Calu3 (cell line): ENCODE measurements at places on chromosomes 7 and 10. TPM values are rescaled to one million over a fixed set of nuclear protein-coding genes. Genes with fewer than 3 reads are reported as not detected.
A peak's percentile ranks its signal among the peaks of the same experiment; 100 is the strongest.

Gene IKZF1
- 0.24 and 0.28 TPM in 2 replicates for total RNA-seq

DNA sequence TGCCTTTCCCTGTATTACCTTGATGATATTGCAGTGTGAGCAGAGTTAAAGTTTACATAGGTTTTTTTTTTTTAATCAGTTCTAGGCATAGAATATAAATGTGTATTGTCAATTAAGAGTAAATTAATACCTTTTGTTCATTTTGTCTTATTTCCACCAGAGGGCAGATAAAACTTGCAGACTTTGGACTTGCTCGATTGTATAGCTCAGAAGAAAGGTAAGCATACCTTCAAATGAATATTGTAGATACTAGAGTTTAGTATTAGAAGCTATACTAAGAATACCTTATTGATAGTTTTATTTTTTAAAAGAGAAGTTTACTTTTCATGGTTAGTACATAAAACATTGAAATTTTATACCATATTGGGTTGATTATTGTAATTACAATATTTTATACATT is 86.8 kb downstream of the MPLKIP start:
- no peaks in the 10 kb centered on the region for H3K27me3 ChIP-seq
- no peak for DNase-seq
- H3K4me1 ChIP-seq = no peaks in the 10 kb centered on the region
- H3K27ac ChIP-seq = no peak overlapping the region

Gene OPN4
- not detected in 2 replicates for total RNA-seq

- DNase-seq = no peak
- no peak overlapping the region for H3K4me3 ChIP-seq
- no peak overlapping the region for H3K27ac ChIP-seq
- peaks cover 48% of the 10 kb centered on the region for H3K27me3 ChIP-seq
Measured at GRCh38 chr10:104367904-104368303, 14.3 kb downstream of the CFAP58 start.

Gene VSIR
- 30.1 and 46.1 TPM in 2 replicates for total RNA-seq

- H3K4me3 ChIP-seq = no peak overlapping the region
- H3K27me3 ChIP-seq = no peaks in the 10 kb centered on the region
- no peak for DNase-seq
- no peaks in the 10 kb centered on the region for H3K4me1 ChIP-seq
Measured at GRCh38 chr7:11668727-11669126, 163.3 kb downstream of the THSD7A start.

- no peaks in the 10 kb centered on the region for H3K4me1 ChIP-seq
- DNase-seq = peak; percentile 92
- H3K4me3 ChIP-seq = peak within 1 kb of the TSS; percentile 85
Measured at GRCh38 chr7:83162402-83163256, at the start of gene PCLO. Gene PCLO (minus strand): TSS chr7:83162884. CDS start chr7:83162592, 292 bp downstream.

GRCh38 chr7:106369816-106370215 is 85.0 kb upstream of the NAMPT start:
- no peaks in the 10 kb centered on the region for H3K27me3 ChIP-seq
- H3K4me3 ChIP-seq = no peak overlapping the region
- DNase-seq = no peak
- H3K27ac ChIP-seq = no peak overlapping the region
- peaks cover 10% of the 10 kb centered on the region for H3K36me3 ChIP-seq

DNA sequence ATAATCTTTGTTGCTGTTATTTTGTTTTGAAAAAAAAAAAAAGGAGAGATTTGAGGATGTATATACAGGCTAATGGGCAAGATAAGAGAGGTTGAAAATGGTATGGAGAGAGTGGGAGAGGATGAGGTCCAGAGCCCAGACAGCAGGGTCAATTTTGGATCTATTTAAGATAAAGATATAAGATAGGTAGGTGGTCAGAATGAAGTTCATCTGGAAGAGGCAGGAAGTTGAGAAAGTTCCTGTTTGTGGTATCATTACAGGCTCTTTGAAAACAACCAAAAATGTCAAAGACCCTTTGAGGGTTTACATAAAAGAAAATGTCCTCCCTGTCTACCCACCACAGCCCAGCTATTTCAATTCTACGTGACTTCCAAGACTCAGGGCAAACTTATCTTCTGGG is 7.5 kb downstream of the CEP41 start:
- H3K27ac ChIP-seq = no peak overlapping the region
- no peak for DNase-seq
- H3K36me3 ChIP-seq = no peaks in the 10 kb centered on the region
- no peaks in the 10 kb centered on the region for H3K27me3 ChIP-seq

- H3K27me3 ChIP-seq = peaks cover 44% of the 10 kb centered on the region
- H3K36me3 ChIP-seq = no peaks in the 10 kb centered on the region
- no peak overlapping the region for H3K27ac ChIP-seq
- H3K4me1 ChIP-seq = no peaks in the 10 kb centered on the region
- H3K4me3 ChIP-seq = no peak overlapping the region
Measured at GRCh38 chr10:132836248-132836831, 50.4 kb upstream of the NKX6-2 start.

DNA sequence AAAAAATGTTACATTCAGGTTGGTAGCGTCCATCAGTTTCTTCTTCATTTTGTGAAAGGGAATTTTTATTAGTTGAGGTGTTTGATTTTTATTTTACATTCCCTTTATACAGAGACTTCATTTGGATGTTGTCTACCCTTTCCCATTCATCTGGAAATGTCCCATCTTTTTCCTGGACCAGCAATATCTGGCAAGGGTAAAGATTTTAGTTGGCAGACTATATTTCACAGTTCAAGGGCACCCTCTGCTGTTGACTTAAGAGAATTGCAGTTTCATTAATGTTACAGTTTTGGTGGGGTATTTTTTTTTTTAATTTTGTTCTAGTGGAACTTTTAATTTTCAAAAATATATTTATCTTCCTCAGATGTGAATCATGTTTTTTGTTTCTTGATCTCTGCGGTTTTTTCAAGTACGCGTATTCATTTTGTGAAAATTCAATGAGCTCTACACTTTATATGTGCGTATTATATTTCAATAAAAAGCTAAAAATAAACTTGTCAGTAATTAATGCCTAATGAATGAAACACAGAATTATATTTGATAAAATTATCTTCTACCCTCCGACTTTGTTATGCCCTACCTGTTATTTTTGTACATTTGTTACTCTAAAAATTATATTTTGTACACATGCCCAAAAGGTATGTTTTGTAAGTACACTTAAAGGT is 97.9 kb upstream of the KLF14 start:
- no peak overlapping the region for H3K4me3 ChIP-seq
- H3K27ac ChIP-seq = no peak overlapping the region
- peak; percentile 29 for DNase-seq

Gene RBP3
- not detected in 2 replicates for total RNA-seq

DNA sequence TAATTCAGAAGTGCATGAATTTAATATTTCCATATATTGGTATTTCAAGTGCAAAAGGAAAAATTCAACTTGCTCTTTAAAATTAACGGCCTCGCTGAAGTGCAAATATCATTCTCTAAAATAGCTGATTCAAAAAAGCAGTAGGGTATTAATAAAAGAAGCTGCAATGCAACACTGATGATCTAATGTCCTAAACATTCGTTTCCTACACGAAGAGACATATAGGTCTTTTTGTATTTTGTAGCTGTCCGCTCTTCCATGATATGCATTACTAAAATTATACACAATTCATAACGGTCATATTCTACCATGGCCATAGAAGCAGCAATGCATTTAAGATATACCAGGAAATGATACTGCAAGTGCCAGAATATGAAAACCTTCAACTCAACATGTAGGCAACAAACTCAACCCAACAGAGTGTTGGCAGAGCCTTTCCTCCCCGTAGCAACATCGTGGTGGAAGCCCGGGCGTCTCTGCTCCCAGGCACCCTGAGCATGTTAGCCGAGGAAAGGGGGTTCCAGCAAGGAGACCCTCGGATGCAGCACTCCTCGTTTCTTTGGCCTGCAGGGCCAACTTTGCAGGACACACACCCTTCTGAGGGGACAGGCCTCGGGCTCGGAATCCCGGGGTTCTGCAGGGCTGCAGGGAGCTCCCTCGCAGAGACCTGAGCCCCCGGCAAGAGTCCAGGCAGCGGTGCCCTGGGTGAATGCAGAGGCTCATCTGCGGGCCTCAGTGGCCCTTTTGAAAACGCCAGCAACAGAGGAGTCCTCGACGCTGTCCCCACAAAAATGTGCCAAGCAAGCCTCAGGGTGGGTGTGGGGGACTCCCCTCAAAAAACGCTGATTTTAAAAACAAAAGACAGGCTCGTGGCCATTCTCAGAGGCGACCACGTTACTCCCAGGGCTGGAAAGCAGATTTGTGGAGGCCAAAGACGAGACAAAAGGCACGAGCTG is 1.6 kb downstream of the FAM171A1 start:
- DNase-seq = no peak
- peak overlapping the region; percentile 46 for H3K4me3 ChIP-seq
- no peaks in the 10 kb centered on the region for H3K4me1 ChIP-seq
- H3K27me3 ChIP-seq = peaks cover 84% of the 10 kb centered on the region
- no peak overlapping the region for H3K27ac ChIP-seq

Gene PIK3AP1
- 114 and 117 TPM in 2 replicates for total RNA-seq

- no peaks in the 10 kb centered on the region for H3K36me3 ChIP-seq
- no peak overlapping the region for H3K4me3 ChIP-seq
- no peak for DNase-seq
- no peaks in the 10 kb centered on the region for H3K27me3 ChIP-seq
- no peaks in the 10 kb centered on the region for H3K4me1 ChIP-seq
Measured at GRCh38 chr10:119515511-119516045, 26.9 kb downstream of the RGS10 start.

DNA sequence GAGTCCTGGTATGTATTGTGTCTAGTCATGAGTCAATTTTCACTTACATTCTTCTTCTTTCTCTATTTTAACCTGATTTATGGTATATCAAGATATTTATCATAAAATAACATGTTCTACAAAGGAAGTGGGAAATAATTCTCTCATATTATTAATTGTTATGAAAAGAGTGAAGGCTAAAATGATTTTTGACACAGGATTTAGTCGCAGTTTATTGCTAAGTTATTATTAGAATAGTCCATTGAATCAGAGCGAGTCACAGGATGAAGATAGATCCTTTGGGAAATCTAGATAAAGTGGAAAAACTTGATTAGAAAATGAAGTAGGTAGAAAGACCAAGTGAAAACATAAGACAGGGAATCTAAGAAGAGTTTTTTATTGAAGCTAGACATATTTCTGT is 184.3 kb upstream of the DGKB start:
- no peak for DNase-seq
- H3K4me1 ChIP-seq = no peaks in the 10 kb centered on the region
- no peak overlapping the region for H3K27ac ChIP-seq
- H3K36me3 ChIP-seq = no peaks in the 10 kb centered on the region
- no peak overlapping the region for H3K4me3 ChIP-seq

DNA sequence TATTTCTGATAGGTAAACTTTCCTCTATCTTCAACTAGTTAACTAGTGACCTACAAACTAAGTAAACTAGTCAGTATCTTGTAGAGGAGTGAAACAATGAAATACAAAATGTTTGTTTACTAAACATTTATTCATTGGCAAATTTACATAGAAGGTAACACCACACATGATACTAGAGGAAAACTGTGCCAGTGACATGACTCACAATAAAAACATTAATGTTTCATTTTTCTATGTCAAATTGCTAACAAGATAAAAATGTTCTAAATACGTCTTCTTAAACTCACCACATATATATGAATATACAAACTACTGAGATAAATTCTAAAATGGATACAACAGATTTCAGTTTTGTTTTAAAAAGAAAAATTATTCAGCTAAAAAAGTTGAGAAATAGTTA is 471.3 kb downstream of the PARD3 start:
- H3K36me3 ChIP-seq = no peaks in the 10 kb centered on the region
- H3K27me3 ChIP-seq = no peaks in the 10 kb centered on the region

GRCh38 chr7:135879233-135879632 is 97.9 kb downstream of the MTPN start:
- H3K27ac ChIP-seq = no peak overlapping the region
- no peaks in the 10 kb centered on the region for H3K36me3 ChIP-seq
- H3K4me1 ChIP-seq = peaks cover 8% of the 10 kb centered on the region
- H3K4me3 ChIP-seq = no peak overlapping the region
- DNase-seq = no peak

DNA sequence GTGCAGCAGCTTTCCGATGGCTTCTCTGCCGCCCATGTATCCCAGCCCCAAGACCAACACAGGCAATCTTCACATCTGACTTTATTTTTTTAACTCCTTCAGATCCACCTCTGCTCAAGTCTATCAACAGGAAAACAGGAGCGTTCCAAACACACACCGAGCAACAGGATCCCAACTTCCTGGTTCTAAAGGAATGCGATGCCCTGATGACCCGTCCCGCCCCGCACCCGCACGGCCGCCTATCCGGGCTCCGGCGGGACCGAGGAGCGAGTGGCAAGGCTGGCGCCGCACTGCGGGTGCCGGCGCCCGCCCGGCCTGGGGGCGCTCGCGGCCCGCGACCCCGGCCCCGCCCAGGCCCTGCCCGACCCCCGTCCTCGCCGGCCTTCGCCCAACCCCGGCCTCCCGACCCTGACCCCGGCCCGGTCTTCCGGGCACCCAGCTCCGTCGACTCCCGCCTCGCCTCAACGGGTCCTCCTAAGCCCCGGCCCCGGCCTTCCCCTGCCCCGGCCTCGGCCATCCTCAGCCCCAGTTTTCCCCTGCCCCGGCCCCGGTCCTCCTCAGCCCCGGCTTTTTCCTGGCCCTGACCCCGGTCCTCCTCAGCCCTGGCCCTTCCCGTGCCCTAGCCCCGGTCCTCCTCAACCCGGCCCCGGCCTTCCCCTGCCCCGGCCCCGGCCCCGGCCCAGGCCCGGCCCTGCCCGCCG is 730 bp downstream of the LARP4B start:
- H3K36me3 ChIP-seq = peaks cover 68% of the 10 kb centered on the region
- peak; percentile 74 for DNase-seq
- peak overlapping the region; percentile 83 for H3K4me3 ChIP-seq
- peak overlapping the region; percentile 87 for H3K27ac ChIP-seq
- peaks cover 25% of the 10 kb centered on the region for H3K4me1 ChIP-seq

GRCh38 chr7:5217396-5217795 is 27.4 kb downstream of the WIPI2 start:
- no peaks in the 10 kb centered on the region for H3K27me3 ChIP-seq
- H3K4me3 ChIP-seq = no peak overlapping the region
- H3K36me3 ChIP-seq = peaks cover 51% of the 10 kb centered on the region
- no peak overlapping the region for H3K27ac ChIP-seq
- no peak for DNase-seq
- H3K4me1 ChIP-seq = no peaks in the 10 kb centered on the region

Gene SPDYE2B
- not detected in 2 replicates for total RNA-seq
